NCI-H146 (cell line): ENCODE measurements at places on chromosomes 2 and 18.
A peak's percentile ranks its signal among the peaks of the same experiment; 100 is the strongest.

DNA sequence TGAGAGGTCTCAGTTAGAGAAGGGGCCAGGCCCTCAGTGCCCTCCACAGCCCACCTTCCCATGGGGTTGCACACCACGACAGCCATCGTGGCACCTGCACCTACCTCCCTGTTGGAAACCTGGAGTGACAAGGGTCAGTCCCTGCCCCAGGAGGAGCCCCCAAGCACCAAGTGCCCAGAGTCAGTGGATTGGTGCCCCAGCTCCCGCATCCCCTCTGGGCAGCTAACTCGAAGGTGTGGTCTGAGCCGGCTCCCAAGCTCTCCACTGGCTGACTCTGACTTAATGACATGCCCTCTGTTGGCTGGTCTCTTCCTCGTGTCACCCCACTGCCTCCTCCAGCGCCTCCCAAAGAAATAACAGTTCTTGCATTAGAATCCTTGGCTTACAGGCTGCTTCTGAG is 116.4 kb downstream of the NDUFA10 start:
- no peak for DNase-seq

- DNase-seq = no peak
These were observed 58.6 kb upstream of the ALPP start for GRCh38 chr2:232319803-232320442.

DNA sequence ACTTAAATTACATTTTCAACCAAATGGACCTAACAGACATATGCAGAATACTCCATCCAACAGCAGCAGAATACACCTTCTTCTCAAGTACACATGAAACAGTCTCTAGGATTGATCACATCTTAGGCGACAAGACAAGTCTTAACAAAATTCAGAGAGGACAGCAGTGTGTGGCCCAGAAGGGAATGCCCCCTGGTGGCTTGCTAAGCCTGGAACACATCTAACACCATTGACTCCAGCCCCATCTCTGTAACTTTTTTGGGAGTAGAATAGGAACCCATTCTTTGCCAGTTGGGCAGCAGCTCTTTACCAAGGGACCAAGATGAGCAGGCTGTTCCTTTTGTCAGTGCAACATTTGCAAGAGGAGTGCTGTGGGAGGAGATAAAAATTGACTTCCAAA is 249.9 kb downstream of the PLCL1 start:
- DNase-seq = no peak

DNA sequence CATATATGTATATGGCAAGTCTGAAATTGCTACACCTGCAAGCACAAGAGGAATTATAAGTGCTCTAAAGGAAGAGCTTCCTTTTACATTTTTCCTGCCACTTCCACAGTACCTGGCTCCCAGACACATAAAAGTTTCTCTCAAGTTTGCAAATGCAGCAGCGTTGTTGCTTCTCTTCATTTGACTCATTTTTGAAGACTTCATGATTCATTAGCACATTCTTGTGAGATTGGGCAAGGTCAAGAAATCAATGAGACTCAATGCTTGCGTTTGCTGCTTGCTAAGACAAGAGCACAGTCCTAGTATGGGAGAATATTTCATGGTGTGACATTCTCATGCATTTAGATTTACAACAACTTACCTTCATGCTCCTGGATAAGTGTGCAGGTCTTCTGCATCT is 42.6 kb upstream of the PDCL3 start:
- no peak for DNase-seq

- no peak for DNase-seq
These were observed 2.6 kb upstream of the CATIP start for GRCh38 chr2:218354045-218354444.

DNA sequence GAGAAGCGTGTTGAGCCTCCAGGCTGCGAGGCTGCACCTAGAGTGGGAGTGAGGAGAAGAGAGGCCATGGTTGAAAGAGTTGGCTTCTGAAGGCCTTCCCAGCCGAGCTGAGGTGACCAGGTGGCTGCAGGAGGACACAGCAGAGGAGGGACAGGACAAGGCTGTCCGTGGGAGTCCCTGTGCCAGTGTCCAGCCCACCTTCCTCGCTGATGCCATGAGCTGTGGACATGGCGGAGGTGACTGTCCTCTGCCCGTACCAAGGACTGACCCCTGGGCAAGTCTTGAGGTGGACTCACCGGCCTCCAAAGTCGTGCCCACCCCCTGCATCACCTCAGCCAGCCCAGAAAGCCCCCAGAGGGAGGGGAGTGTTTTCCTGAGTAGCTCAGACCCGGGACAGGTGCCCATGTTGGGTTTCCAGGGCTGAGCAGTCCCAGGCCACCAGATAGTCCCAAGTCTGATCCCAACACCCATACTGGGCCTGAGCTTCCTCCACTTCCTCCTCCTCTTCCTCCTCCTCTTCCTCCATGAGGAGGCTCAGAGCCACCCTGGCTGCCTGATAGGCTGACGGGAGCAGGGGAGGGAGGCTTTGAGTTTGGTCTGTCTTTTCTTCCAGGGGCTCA is 43.0 kb upstream of the FOSL2 start:
- no peak for DNase-seq

DNA sequence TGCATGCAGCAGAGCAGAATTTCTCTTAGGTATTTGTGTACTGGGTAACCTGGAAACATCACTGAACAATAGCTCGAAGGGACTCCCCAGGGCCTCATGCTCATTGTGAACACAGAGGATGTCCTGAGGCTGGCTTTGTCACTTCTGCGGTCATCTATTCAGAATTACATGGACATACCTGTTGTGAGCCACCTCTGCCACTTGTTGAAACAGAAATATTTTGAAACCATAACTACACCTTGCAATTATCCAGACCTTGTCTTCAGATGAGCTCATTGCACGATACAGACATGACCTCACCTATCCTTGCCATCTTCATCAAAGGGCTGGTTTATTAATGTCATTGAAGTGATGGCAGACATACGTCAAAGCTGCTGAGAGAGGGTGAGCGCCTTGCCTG is 23.4 kb upstream of the CREG2 start:
- DNase-seq = no peak

GRCh38 chr2:112933261-112933660 is 22.3 kb downstream of the IL37 start:
- no peak for DNase-seq

DNA sequence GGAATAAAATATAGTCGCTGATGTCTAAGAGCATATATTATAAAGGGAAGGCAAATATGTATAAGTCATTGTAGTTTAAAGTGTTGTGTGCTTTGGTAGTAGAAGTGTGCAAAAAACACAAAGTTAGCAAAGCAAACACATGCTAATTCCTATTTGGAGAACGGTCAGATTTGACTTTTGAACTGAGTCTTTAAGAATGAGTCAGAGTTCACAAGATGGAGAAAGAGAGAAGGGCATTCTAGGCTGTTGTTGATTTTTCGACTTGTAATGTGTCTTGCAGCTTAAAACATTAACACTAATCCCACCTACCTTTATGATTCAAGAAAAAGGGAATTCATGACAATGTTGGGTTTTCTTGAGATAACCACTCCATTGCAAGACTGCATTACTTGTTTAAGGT is 98.1 kb downstream of the CRIM1 start:
- no peak for DNase-seq

- DNase-seq = no peak
These were observed 32.2 kb downstream of the GPR39 start for GRCh38 chr2:132448771-132449170.

- no peak for DNase-seq
These were observed 27.9 kb upstream of the ASNSD1 start for GRCh38 chr2:189633392-189633811.

- peak; percentile 53 for DNase-seq
These were observed 103.9 kb upstream of the XIRP2 start for GRCh38 chr2:166784296-166784946.

- DNase-seq = no peak
These were observed 1096.1 kb upstream of the NRXN1 start for GRCh38 chr2:52128081-52128480.

DNA sequence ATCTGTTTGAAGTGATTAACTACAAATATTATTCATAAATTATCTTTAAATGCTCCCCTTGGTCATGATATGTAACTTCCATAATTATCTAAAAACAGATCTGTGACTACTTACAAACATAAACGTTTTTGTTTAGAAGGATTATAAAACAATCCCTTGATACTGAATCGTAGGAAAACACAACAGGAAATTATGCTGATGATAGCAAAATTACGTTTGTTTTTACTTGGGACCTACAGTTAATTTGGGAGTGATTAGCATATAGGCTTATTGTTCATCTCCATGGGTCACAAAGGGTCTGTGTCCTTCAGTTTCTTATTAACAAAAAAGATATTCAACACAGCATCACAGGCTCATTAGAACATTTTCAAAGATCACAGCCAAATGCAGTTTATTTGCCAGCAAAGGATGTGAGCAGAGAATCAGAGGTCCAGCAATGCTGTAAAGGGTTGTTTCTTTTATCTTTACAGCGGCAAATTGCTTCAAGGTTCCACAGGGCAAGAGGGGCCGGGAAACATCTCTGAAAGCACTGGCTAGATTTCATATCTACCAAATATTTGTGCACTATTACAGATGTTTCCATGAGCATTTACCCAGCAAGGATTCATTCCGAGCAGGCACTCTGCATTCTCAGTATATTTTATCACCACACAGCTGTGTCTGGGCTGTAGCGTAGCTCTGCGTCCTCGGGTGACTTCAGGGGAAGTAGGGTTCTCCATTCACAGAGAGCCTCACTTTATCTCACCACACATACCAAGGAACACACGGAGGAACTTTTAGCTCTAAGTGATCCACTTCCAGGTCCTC is 4.1 kb downstream of the CCDC195 start:
- no peak for DNase-seq

GRCh38 chr2:238296638-238297457 is 8.4 kb upstream of the PER2 start:
- DNase-seq = no peak

DNA sequence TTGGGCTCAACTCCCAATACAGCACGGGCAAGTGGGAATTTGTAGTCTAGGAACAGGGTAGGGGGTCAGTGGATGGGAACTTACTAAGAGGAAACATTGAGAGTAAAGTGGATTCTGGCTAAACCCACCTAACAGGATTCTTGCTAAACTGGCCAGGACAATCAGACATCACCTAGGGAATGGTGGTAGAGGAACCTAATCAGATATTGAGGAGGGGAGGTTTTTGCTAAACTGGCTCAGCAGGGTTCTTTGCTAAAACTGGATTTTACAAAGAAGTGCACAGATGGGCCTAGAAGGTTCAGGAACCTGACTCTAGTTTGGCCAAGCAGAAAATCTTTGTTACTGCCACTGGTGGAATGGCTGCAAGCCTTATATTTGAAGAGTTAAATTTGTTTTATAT is 55.9 kb downstream of the INPP4A start:
- no peak for DNase-seq

DNA sequence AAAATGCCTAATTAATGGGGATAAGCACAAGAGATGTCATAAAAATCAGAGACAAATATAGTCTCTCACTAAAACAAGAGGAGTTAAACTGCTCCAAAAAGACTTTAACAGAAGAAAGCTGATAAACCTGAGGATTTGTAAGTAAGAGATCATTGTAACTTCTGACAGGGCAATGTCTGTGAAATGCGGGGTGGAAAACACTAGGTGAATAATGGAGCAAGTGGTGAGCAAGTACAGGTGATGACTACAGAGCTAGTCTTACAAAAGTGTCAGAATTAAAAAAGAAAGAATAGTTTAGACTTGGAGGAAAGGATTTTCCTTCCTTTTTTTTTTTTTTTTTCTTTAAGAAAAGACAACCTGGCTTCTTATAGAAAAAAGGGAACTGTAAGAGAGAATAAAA is 22.7 kb downstream of the ATAD2B start:
- DNase-seq = no peak

DNA sequence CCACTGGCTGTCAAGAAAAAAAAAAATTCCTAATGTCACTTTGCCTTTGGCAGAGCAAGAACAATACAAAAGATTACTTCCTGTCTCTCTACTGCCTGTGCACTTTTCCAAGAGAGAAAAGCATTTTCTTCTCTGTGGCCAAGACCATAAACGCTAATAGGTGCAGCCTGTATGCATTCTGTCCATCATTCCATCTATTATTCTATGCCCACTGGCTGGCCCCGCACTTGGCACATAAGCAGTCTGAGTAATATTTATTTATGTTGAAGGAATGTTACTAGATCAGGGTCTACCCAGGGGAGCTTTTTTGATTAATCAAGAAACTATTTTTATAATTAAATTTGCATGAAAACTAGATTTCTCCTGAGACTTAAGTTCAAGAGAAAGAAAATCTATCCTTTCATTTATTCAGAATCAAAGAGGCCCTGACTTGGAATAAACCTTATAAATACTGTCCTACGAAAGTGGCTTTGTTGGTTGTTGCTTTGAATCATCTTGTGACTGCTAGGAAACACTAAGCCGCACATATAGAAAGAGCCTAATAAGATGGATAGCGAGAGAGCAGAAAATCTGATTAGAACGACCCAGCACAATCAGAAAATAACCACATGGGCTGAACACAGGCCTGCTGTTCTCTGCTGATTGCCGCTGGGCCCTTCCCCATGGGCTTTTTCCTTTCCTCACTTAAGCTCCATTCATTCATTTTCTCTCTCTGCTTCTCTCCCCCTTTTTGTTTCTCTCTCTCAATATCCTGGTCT is 59.4 kb downstream of the MMADHC start:
- DNase-seq = no peak

GRCh38 chr2:1728821-1729220 is 15.5 kb downstream of the PXDN start:
- DNase-seq = no peak

- no peak for DNase-seq
These were observed 65.7 kb upstream of the CHMP1B start for GRCh38 chr18:11785444-11786055.

DNA sequence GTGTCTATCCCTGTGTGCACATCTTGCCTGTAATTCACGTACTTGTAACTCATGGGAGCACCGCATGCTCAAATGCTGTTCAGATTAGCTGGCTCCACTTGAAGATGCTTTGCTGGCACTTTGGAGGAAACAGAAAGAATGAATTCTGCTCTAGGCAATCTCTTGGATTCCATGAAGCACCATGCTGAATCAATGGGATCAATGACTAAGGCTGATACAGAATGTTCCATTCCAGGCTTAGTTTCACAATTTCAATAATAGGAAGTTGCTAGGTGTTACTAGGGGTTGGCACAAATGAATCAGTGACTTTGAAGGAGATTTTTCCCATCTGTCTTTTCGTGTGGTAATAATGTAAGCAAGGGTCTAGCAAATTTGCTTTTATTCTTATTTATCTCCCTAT is 328.8 kb downstream of the OSR1 start:
- DNase-seq = no peak

- DNase-seq = no peak
These were observed 23.4 kb downstream of the EIF4E2 start for GRCh38 chr2:232573771-232574435.

DNA sequence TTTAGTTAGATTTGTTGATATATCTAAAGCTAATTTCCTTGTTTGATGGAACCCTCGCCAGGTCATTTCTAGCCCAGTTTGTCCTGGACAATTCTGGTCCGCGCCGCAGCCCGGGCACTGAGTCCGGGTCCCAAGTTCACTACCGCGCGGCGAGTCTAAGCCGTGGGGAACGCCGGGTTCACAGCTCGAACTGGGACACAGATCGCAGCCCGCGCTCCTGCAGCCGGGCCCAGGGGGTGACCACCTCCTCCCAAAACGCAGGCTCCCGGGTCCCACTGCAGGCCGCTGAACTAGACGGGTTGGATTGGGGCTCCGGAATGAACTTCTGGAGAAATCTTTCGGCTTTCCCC is 681 bp downstream of the ACADL start:
- no peak for DNase-seq
